ENCODE measurements at places on chromosomes 5 and 9.

DNA sequence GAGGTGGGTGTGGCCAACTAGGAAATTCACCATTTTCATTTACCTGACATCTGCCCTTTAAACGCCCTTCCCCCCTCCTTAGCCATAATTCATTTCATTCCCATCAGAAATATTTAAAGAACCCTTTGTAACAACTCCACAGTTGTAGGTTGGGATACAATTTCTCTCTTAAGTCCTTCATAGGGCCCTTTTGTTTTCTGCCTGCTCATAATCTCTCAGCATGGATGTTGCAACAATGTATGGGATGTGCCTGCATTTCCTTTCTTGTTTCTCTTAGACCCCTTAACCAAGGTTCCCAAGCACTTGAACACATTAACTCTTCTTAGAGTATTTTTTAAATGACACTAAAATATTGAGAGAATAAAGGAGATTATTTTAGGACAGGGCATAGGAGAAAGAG, 51.7 kb upstream of the MYO10 start:
- no peak for DNase-seq

- no peak for DNase-seq
These were observed 14.1 kb downstream of the FBXL17 start for GRCh38 chr5:108367679-108368334.

DNA sequence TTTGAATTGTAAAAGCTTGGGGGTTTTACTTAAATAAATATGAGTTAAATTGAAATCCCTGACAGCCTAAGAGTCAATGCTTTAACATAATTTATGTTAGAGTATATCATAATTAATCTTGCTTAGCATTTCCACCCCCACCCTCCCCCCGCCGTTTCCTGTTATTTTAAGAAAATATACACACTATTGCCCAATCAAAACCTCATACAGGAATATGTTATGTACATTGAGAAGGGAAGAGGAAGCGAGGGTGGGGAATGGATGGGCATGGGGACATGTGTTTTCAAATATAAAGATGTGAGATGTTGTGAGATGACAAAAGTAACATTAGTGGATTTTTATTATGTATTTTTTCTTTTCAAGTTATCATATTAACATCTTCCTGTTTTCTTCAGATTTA, 561.1 kb upstream of the MEF2C start:
- DNase-seq = no peak

GRCh38 chr5:34459908-34460307, 196.2 kb upstream of the RAI14 start:
- DNase-seq = no peak

DNA sequence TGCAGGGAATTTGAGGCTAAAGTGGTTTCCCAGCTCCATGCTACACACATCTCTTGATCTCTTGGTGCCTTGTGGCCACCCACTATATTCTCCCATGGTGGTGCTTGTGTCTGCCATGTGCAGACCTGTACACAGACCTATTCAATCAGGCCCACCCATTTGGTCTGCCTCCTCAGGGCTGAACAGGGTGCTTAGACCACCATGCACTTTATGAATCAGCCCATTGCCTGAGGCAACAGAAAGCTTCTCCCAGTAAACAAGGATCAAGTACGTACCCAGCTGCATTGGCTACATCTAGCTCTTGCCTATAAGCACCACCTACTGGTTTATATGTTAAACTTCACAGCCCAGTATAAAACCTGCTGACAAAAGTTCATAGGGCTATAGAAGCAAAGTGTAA, 664.3 kb upstream of the EDIL3 start:
- no peak for DNase-seq

GRCh38 chr9:133762488-133763271, 24.5 kb upstream of the SARDH start:
- DNase-seq = no peak

- DNase-seq = no peak
These were observed 84.4 kb upstream of the SARDH start for GRCh38 chr9:133822430-133823065.

GRCh38 chr5:64688391-64688790, 1.9 kb upstream of the SHISAL2B start:
- DNase-seq = no peak

GRCh38 chr9:33346564-33346963, 55.8 kb downstream of the AQP7 start:
- no peak for DNase-seq

All from activated CD8-positive, alpha-beta memory T cell treated with anti-CD3 and anti-CD28 coated beads for 1 hour (primary cell).